Lower lobe of right lung (tissue), 2 donors: ENCODE measurements at places on chromosomes 3 and 15.

DNA sequence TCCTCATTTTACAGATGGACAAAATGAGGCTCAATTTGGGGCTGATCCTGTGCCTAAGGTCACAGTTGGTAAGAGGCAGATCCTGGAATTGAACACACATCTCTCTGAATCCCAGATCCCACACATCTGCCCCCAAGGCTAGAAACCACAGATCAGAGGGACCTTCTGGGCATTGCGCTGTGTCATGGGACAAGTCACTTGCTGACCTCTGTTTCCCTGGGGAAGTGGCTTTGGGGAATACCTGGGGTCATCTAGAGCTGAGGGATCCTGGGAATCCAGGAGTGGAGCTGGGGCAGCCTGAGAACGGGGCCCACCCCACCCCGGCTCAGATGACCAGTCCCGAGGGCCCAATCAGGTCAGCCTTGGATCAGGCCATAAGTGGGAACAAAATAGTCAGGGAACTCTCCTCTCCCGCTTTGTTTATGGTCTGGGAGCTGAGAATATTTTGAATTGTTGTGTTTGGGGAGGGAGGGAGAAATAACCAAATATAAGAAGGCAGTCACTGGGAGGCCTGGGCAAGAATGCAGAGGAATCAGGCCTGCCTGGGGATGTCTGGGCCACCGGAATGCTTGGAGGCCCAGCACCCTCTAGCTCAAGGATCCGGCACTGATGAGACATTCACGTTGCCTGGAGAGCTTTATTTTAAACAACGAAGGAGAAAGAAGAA lies 8.8 kb upstream of the SLC6A6 start:
- H3K36me3 ChIP-seq, result no peaks in the 10 kb centered on the region
- no peak overlapping the region for H3K27ac ChIP-seq
- H3K4me1 ChIP-seq, result peaks cover 10% of the 10 kb centered on the region
- H3K27me3 ChIP-seq, result no peaks in the 10 kb centered on the region
- no peak overlapping the region for H3K4me3 ChIP-seq

DNA sequence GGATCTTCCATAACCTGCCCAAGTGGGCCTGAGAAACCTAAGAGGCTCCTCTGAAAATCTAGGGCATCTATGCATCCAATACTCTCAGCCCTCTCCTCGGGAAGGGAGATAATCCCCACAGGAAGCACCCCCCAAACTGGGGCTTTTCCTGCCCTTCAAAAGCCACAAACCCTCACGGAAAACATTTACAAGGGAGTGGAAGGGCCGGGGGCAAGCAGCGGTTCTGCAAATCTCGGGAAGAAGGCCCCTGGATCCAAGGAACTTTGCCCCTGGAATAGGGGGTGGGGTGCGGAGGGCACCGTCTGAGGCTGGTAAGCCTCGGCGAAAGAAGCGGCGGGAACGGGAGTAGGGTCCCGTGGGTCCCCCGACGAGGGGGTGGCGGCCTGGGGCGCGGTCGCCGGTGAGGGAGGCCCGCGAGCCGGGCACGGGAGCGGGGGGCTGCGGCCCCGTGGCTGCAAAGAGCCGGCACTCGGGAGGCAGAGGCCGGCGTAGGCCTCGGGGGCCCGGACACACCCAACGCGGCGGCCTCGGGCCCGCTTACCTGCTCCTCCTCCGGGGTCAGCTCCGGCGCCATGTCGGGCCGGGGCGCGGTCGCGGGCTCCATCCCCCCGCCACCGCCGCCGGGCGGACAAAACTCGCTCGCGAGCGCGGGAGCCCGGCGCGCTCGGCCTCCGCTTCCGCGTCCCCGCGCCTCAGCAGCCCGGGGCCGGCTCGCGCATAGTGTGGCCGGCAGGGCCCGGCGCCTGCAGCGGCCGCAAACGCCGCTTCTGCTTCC lies 755 bp downstream of the PTPN9 start:
- peaks cover 31% of the 10 kb centered on the region for H3K4me1 ChIP-seq

DNA sequence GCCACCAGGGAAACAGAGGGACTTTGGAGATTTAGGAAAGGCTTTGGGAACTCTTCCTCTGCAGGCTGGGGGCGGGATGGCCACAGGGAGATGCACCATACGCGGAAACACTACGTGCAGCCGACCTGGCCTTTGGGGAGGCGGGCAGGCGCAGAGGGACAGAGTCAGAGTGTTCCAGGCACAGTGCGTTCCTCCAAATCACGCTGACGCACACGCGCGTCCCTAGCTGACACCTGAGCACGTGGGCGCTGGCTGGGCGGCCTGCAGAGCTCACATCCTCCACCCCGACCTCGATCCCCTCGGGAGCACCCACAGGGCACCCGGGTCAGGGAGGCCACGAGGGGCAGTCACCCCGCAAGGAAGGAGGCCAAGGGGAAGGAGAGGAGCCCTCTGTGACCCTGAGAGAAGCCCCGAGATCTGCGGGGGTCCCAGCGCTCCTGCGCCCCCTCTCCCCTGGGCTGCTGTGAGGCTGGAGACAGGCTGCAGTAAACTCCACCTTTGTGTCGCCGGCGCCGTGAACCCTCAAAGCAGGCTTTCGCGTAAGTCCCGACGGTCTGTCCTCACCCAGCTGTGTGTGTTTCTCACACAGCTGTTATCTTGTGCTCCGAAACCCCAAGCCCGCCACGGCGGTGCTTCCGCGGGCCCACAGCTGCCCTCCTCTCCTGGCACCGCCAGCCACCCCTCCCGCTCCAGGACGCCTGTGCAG lies 196.3 kb downstream of the OCA2 start:
- H3K27me3 ChIP-seq, result no peaks in the 10 kb centered on the region
- no peak overlapping the region for H3K4me3 ChIP-seq
- H3K4me1 ChIP-seq, result no peaks in the 10 kb centered on the region
- no peak for DNase-seq

GRCh38 chr3:11159421-11159904 lies 5.2 kb downstream of the HRH1 start:
- H3K27me3 ChIP-seq, result peaks cover 7% of the 10 kb centered on the region
- H3K4me3 ChIP-seq, result no peak overlapping the region
- no peak for DNase-seq
- H3K27ac ChIP-seq, result no peak overlapping the region
- no peaks in the 10 kb centered on the region for H3K36me3 ChIP-seq

DNA sequence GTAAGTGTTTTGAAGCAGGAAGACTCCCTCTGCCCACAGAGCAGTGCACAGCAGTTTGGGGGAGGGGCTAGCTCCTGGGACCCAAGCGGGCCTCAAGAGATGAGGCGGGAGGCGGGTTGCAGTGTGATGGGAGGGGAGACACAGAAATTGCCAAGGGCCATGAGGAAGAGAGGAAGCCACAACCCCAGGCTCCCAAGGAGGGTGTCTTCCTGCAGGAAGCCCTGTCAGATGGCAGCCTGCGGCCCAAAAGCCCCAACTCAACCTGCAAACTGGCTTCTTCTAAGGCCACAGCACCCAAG lies 7.3 kb upstream of the ISLR2 start:
- no peak overlapping the region for H3K27ac ChIP-seq
- DNase-seq, result no peak
- no peaks in the 10 kb centered on the region for H3K36me3 ChIP-seq
- H3K27me3 ChIP-seq, result peaks cover 48% of the 10 kb centered on the region

- H3K4me1 ChIP-seq, result peaks cover 72% of the 10 kb centered on the region
- H3K27ac ChIP-seq, result peak overlapping the region; percentile 98
- DNase-seq, result no peak
- no peaks in the 10 kb centered on the region for H3K36me3 ChIP-seq
- H3K4me3 ChIP-seq, result no peak overlapping the region
Observed at GRCh38 chr15:74869372-74869725, 3.8 kb downstream of the SCAMP2 start.

DNA sequence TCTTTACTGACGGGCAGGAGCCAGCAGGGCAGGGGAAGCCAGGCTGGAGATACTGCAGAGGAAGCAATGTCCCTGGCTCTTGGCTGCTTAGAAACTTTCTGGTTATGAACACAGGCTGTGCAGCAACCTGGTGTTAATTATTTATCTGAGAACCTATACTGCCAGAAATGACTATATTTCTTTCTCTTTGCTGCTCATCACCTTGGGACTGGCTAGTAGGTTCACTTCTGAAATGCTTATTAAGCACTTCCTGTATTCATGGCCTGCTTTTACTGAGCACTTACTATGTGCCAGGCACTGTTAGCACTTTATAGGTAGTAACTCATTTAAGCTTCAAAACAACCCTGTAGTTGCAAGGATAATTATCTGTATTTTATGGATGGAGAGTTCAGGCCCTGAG lies 57.6 kb downstream of the RAB11A start:
- H3K36me3 ChIP-seq, result no peaks in the 10 kb centered on the region
- DNase-seq, result no peak
- no peak overlapping the region for H3K4me3 ChIP-seq
- H3K27me3 ChIP-seq, result no peaks in the 10 kb centered on the region
- no peak overlapping the region for H3K27ac ChIP-seq

DNA sequence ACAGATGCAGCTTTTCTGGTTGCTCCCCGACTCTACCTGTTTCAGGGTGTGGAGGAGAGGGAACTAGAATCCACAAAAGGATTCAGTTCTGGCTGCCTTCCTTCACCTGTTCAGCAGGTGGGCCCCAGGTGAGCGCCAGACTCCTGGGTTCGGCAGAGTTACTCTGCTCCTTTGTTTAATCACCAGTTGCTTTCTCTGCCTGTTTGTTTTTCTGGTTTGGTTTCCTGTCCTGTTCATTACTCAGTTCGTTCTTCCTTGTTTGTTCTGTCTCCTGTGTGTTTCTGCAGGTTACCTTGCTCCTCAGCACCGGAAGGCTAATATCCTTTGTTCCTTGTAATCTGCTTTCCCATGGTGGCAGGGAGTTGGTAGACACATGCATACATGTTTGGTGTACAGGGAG lies 508.5 kb upstream of the ATP11B start:
- no peaks in the 10 kb centered on the region for H3K36me3 ChIP-seq
- no peaks in the 10 kb centered on the region for H3K27me3 ChIP-seq
- H3K27ac ChIP-seq, result no peak overlapping the region
- no peak for DNase-seq
- no peak overlapping the region for H3K4me3 ChIP-seq

DNA sequence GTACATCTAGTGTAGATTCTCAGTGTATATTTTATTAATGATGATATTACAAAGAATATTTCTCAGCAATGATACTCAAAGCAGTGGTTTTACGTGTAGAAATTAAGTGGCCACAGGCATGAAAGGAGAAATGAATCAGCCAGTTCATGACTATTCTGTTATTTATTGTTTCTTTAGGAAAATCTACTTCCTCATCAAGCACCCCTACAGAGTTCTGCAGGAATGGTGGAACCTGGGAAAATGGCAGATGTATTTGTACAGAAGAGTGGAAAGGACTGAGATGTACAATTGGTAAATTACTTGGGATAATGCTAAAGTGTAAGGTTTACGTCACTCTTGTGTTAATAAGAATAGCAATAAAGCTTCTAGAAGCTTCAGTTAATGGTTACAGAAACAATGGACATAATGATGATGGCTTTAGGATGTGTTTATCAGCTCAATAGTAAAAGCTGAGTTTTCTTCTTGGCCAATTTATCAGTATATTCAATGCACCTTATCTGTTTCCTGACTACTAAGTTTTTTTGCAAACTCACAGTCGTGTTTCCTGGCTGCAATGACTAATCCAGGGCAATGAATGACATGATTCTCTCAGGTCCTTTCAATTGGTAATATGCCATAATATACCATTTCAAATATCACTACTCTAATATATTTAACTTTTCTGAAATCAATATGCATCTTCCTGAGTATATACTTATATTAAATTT lies 20.2 kb downstream of the ADGRG7 start:
- H3K4me3 ChIP-seq, result no peak overlapping the region
- no peak overlapping the region for H3K27ac ChIP-seq
- no peak for DNase-seq
- no peaks in the 10 kb centered on the region for H3K4me1 ChIP-seq

DNA sequence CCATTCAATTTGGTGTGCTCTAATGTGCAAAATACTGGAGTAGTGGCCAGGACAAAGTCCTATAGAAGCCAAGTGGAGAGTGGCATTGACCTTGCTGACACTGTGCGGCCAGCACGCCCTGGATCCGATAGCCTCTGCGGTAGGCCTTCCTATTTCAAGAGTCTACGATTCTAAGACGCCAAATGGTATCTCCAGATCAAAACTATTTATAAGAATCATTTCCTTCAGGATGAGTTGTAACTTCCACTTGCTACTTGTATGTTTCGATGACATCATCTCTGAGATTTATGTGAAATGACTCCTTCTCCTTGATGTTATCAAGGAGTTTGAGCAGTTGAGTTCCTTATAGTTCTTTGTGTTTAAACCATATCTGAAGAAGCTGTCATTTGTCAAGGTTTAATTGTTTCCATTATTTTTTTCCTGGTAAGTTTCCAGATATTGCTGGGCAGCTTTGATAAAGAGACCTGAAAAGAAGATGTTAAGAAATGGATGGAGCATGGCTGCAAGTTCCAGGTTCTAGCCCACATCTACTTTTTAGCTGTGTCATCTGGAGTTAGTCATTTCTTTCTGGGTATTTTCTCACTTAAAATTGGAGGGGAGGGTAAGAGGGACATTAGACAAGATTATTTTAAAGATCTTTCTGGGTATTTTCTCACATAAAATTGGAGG lies 71.8 kb downstream of the TMEM44 start:
- H3K4me3 ChIP-seq, result no peak overlapping the region
- H3K4me1 ChIP-seq, result no peaks in the 10 kb centered on the region
- H3K36me3 ChIP-seq, result no peaks in the 10 kb centered on the region
- H3K27me3 ChIP-seq, result no peaks in the 10 kb centered on the region
- no peak overlapping the region for H3K27ac ChIP-seq

- no peak overlapping the region for H3K27ac ChIP-seq
- H3K4me1 ChIP-seq, result no peaks in the 10 kb centered on the region
- no peaks in the 10 kb centered on the region for H3K36me3 ChIP-seq
Observed at GRCh38 chr15:44081026-44082013, 113.8 kb downstream of the FRMD5 start.

DNA sequence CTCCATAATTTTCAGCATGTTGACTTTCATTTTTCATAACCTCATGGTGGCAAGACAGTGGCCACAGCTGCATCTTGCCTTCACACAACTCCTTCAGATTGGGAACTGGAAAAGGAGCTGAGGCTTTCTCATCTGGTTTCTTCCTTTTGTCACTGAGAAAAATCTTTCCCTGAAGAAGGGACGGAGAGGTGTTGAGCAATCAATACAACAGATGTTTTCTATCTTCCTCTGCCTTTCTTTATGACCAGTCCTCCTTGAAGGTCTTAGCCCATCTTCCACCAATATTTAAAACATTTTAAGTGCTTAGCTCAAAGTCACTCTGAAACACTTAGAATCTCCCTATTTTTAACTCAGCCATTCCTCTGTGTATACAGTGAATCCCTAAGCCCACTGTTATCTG lies 11.9 kb downstream of the ZNF660 start:
- H3K4me3 ChIP-seq, result no peak overlapping the region
- H3K4me1 ChIP-seq, result no peaks in the 10 kb centered on the region
- H3K36me3 ChIP-seq, result no peaks in the 10 kb centered on the region
- H3K27ac ChIP-seq, result no peak overlapping the region
- no peaks in the 10 kb centered on the region for H3K27me3 ChIP-seq
- DNase-seq, result no peak

DNA sequence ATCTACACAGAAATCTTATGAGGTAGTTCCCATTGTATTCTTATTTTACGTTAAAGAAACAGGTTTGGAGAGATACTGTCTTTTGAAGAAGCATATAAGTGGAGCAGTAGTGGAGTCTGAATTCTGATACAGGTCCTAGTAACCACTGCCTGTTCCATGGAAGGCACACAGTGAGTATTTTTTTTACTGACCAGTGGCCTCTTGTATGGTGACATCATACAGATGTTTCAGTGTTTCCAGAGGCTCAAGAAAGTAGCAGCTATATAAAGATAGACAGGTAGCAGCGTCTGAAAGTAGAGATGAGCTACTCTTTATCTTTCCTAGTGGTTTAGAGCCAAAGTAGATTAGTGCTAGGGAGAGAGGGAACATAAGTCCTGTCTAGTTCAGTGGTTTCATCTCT lies 173.5 kb downstream of the LPP start:
- no peak overlapping the region for H3K4me3 ChIP-seq
- H3K27ac ChIP-seq, result no peak overlapping the region
- DNase-seq, result no peak
- peaks cover 6% of the 10 kb centered on the region for H3K4me1 ChIP-seq
- H3K27me3 ChIP-seq, result no peaks in the 10 kb centered on the region
- H3K36me3 ChIP-seq, result no peaks in the 10 kb centered on the region
